Tongue (tissue), 3 donors: ENCODE measurements at places on chromosomes 13 and 19.

DNA sequence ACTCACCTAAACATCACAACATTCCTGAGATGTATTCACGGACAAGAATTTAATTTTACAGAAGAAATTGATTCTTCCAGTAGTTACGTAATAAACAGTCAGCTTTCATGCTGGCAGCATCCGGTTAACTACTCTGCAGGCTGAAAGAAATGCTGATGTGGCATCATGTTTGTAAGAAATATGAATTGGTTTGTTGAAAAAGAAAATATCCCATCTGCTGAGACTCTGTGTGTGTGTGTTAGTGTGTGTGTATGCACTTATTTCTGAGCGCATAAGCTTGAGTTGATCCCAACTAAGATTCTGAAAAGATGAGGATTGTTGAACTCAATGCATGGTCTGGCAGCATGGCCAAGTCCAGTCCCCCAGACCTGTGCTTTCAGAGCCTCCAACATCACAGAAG lies 74.3 kb upstream of the FAM216B start:
- DNase-seq: no peak

DNA sequence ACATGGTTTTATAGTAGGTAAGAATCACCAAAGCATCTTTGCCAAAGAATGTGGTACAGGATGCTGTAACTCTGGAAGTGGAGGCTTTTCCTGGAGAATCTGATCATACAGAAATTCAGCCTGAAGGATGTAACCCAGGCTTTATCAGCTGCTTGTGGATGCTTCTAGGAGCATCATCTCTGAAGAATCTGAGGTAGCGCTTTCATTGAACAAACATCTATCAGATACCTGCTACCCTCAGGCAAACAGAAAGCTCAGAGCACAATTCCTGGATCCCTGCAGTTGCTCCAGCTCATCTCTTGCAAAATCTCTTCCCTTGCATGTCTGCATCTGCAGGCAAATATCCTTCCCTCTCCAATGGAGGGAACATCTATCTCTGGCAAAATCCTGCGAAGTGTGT lies 9.3 kb downstream of the FAM124A start:
- DNase-seq: no peak

DNA sequence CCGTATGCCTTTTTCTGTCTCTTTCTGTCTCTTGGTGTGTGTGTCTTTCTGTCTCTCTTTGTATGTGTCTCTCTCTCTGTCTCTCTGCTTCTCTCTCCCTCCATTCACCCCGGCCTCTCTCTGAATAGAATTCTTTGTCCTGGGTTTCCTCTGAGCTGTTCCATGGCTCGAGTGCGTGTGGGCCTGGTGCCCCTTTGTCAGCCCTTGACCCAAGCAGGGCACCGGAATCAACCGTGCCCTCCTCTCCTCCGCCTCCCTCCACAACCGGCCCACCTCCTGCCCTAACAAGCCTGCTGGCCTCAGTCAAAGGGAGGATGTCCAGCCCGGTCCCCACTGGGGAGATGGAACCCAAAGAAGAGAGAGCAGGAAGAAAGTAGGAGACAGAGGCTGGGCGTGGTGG lies 3.2 kb downstream of the AXL start:
- no peak for DNase-seq

DNA sequence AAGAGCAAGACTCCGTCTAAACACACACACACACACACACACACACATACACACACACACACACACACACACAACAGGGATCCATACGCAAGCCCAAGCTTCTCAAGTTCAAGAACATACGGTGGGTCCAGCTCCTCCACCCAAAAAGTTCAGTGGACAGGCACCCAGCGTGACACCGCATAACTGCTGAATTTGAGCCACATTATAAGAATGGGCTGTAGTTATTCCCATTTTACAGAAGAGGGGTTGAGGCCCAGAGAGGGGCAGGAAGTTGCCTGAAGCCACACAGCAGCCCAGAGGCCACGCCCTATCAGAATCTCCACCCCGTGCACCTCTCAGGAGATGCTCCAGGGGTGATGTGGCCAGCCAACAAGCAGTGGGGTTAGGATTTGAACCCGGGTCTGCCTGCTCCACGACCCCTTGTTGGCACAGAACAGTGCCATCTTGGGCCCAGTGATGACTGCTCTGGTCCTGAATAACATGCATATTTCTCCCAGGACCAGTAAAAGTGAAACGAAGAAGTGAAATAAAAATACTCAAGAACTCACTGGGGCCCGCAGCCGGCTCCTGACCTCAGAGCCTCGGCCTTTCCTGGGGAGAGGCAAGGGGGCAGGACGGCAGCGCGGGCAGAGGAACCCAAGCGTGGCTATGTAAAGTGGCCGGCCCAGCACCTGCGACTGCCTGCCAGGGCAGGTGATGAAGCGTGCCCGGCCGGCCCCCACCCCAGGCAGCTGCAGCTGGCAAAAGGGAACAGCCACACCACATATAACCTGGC lies 61.9 kb downstream of the AP1M1 start:
- DNase-seq: no peak

DNA sequence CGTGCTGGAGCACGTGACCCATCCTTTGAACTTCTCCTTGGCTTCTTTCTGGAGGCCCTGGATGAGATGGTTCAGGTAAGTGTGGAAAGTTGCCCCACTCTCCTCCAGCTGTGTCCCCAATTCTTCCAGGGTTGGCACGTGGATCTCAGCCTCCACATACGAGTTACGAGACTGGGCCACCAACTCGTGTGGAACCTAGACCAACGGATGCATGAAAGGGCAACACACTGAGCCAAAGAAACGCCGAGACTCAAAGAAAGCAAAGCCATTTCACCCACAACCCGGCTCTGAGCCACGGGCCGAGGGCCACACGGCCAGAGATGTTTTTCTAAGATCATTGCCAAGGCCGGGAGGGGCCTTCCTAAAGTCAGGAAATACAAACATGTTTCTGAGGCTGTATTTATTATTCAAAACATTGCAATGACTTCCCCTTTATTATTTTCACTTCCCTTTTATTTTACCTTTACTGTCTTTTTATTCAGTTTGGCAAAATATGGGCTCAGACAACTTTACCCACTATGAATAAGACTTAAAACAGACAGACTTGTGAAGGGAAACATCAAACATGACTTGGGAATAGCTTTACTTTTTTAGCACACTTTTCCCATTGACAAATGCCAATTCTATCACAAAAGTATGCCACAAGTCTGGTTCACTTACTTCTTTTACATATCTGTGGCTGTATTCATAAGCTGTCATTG lies 94.6 kb downstream of the KL start:
- DNase-seq: no peak

DNA sequence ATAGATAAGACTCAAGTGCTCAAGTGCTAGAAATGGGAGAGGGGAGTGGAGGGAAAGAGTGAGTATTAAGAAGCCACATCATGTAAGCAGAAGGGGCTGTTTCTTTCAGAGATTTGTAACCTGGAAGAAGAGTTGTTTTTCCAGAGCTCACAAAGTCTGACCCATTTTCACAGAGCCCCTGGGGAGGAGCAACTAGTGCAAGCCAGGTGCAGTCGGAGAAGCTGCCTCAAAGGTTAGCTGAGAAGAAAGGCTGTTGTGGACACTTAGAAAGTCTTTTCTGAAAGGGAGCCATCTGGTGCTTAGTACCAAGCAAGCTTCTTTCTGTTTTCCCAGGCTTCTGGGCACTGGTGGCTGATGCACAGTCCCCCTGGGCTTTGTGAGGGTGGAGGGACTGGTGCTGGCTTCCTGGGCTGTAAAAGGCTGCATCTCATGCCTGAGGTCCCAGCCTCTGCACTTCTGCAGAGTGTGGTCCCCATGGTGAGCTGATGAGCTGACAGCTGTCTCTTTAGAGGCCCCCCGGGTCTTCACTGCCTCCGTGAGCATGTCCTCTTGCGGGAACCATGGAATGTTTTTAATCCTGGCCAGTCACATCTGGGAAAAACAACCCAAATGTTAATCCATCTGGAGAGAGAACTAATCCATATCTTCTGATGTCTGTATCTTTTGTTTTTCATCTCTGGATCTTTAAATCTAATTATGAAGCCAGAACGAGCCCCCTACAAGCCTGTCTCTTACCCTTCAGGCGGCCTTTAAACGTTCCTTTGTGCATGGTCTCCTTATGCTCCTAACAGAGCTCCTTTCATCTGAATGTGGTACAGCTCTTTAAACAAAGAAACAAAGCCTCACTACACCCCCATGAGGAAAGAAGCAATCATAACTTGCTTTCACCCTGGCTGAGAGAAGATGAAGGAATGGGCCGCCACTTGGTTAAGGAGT lies 40.2 kb downstream of the OLFM4 start:
- DNase-seq: peak; percentile 74

GRCh38 chr19:56139847-56140582 lies 1.1 kb upstream of the ZNF444 start:
- DNase-seq: no peak

DNA sequence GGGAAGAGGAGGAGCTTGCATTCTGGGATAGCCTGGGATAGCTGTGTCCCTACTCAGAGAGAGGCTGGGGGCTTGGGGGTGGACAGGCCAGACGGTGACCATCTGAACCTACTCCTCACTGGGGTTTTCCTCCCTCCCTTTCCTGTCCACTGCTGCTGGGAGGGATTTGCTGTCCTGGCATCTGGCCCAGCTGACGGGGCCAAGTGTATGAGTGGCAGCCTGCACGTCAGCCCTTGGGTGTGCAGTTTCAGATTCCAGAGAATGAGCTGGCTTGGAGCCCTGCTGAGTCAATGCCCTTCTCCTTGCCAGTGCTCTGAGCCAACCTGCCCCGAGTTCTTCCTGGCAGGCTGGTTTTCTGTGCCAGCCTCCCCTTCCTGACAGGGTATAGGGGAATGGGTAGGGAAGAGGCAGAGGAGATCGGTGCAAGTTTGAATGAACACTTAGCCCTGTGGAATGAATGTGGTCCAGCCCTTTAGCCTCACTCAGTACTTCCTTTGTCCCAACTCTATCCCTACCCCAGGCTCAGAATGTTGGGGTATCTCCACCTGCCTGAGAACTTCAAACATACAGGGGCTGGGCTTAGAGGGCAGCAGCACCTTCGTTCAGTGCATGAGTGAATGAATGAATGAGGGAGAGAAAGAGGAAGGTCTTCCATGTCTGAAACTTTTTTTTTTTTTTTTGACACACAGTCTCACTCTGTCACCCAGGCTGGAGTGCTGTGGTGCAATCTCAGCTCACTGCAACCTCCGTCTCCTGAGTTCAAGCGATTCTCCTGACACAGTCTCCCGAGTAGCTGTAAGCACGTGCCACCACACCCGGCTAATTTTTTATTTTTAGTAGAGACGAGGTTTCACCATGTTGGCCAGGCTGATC lies 1.8 kb upstream of the ANGPTL4 start:
- DNase-seq: peak; percentile 97

GRCh38 chr13:41681587-41681986 lies 224.2 kb downstream of the RGCC start:
- no peak for DNase-seq

GRCh38 chr13:42211704-42212464 lies 60.1 kb upstream of the AKAP11 start:
- DNase-seq: no peak

GRCh38 chr19:17555480-17555928 lies at the start of gene COLGALT1:
TSS of gene COLGALT1 (plus strand) at chr19:17555649. CDS start at chr19:17555714, 65 bp downstream.
- DNase-seq: peak; percentile 99

DNA sequence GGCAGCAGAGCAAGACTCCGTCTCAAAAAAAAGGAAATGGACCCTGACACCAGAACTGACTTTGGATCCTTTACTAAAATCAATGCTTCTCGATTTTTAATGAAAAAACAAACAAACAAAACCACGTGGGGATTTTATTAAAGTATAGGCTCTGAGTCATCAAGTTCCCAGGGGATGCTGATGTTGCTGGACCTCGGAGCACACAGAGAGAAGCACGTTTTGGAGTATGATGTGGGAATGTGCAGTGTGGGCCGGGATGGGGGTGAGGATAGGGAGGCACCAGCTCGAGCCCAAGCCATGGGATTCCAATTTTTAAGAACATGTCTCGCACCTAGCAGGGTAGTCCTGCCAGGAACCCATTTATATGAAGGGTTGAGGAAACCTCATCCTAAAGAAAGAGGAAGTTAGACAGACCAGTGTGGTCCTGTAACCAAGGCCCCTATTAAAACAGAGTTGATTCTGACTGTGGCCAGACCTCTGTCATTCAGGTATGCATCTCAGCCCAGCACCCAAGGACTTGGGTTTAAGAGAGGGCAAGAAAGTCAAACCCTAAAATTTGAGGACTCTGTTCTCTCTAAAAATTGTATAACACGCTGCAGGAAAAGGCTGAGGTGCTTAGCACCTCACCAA lies 6.4 kb downstream of the FLT1 start:
- no peak for DNase-seq

GRCh38 chr19:21434516-21434915 lies 37.6 kb downstream of the ZNF493 start:
- DNase-seq: no peak

- DNase-seq: peak; percentile 32
Measured at GRCh38 chr13:28117689-28118377, 17.5 kb upstream of the FLT3 start.

DNA sequence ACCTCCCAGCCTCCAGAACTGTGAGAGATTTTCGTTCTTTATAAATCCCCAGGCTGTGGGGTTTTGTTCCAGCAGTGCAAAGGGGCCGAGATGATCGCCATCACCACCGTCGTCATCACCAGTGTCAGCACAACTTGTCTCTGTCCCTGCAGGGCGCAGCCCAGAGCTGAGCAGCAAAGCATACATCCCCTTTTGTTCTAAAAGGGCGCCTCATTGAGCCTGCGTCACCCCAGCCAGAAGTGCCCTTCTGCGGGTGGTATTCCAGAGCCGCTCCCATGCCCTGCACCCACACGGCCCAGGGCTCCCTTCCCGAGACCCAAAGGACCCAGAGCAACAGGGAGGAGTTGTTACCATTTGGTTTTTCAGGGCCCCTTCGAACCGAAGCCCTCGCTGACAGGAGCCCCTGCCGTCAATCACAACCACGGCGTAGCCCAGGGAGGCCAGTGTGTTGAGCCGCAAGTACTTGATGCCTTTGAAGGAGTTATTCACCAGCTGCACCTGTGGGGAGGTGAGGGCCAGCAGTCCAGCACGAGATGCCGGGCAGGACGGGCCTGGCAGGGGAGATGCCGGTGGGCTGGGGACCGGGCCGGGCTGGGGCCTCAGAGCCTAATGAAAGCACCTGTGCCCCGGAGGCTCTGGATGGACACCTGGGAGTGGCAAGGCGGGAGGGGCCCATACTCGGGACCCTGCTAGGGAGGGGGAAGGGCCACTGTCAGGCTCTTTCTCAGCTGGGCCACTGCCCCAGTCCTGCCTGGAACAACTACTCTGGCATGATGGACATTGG lies 14.4 kb upstream of the MYDGF start:
- no peak for DNase-seq

GRCh38 chr13:58991826-58992477 lies 1171.8 kb downstream of the DIAPH3 start:
- no peak for DNase-seq
